ENCODE measurements at places on chromosomes 3 and 15.

- DNase-seq = no peak
Observed at GRCh38 chr15:68374168-68374745, 57.7 kb downstream of the ITGA11 start.

DNA sequence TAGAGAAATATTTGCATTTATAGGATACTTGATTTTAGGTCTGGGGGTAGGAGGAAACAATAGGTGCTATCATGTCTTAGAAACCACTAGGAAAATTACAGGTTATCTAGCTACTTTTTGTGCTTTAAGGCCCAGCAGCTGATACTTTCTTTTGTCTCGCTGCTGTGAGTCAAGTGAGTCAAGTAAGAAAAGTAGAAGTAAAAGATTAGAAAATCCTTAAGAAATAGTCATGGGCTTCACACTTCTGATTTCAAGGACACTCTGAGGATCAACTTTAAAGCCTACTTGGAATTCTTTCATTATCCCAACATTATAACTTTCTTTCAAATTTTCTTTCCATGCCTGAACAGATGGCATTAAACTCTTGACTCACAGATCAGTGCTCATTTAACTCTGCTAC lies 95.2 kb upstream of the RBMS3 start:
- DNase-seq = no peak

DNA sequence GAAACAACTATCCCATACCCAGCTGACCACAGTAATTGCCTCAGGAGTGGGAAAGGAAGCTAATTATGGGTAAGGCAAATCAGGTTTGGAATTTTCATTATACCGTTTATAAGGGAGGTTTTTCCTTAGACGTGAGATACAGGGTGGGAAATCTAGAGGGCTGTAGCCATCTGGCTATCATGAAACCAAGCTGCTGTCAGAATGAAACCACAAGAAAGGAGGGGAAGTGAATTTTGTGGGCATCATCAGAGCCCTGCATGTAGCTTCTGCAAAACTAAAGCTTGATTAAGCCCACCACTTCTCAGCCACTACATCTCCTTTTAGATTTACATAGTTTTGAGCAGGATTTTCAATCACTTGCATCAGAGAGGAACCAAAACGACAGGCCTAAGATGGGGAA lies 893.5 kb downstream of the TUSC7 start:
- DNase-seq = peak; percentile 27

GRCh38 chr3:181881749-181882148 lies 170.0 kb downstream of the SOX2 start:
- DNase-seq = no peak

GRCh38 chr3:47794544-47794943 lies 8.4 kb upstream of the DHX30 start:
- DNase-seq = no peak

GRCh38 chr3:183085634-183086390 lies 13.5 kb downstream of the MCCC1 start:
- DNase-seq = peak; percentile 69

DNA sequence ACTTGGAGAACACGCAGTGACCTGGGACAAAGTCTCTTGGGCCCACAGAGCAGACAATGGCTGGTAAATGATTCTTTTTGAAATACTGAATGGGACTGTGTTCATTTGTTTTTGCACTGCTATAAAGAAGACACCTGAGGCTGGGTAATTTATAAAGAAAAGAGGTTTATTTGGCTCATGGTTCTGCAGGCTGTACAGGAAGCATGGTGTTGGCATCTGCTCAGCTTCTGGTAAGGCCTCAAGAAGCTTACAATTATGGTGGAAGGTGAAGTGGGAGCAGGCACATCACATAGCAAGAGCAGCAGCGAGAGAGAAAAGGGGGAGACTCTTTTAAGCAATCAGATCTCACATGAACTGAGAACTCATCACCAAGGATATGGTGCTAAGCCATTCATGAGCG lies 321.6 kb downstream of the THSD4 start:
- DNase-seq = no peak

All from fibroblast of lung (primary cell).